ENCODE measurements at places on chromosomes 6 and 20. TPM values are rescaled to one million over a fixed set of nuclear protein-coding genes. Genes with fewer than 3 reads are reported as not detected.

The CDH26 gene
- not detected for total RNA-seq

The MUC22 gene
- not detected for total RNA-seq

DNA sequence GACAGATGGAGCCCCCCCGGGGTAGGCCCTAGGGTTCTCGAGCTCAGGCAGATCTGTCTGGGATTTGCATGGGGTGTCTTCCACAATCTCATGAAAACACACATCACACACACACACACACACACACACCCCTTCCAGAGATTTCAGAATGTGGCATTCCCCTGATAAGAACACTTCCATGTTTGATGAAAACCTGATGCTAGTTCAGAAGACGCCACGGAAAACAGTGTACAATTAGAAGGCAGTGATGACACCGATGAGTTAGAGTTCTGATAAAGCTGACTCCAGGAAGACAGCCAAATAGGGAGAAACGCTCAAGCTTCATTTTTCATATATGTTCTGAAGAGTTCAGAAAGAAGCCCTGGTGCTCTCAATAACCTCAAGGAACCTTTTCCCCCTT, 438.7 kb upstream of the JARID2 start:
- DNase-seq: no peak

The GNAS-AS1 gene
- not detected for total RNA-seq

The CDS2 gene
- total RNA-seq: 26.9 TPM

DNA sequence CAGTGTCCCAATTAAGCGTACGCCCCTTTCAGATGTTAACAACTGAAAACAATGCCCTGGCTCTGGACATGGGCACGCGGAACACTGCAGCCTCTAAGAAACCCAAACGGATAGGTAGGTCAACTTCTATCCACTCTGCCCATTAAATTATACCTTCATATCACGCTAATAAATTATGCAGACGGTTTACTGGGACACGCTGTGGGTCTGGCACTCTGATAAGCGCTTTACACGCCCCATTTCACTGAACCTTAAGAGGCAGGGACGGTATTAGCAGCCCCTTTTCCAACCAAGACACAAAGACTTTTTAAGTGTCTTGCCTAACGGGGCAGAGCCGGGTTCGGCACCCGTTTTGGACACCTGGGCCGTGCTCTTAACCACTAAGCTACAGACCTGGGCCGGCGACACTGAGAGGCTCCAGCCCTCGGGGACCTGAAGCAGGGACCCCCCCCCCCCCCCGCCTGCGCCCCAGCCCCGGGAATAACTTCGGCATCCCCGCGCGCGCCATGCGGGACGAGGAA, 744 bp downstream of the STAU1 start:
- peak; percentile 23 for DNase-seq

DNA sequence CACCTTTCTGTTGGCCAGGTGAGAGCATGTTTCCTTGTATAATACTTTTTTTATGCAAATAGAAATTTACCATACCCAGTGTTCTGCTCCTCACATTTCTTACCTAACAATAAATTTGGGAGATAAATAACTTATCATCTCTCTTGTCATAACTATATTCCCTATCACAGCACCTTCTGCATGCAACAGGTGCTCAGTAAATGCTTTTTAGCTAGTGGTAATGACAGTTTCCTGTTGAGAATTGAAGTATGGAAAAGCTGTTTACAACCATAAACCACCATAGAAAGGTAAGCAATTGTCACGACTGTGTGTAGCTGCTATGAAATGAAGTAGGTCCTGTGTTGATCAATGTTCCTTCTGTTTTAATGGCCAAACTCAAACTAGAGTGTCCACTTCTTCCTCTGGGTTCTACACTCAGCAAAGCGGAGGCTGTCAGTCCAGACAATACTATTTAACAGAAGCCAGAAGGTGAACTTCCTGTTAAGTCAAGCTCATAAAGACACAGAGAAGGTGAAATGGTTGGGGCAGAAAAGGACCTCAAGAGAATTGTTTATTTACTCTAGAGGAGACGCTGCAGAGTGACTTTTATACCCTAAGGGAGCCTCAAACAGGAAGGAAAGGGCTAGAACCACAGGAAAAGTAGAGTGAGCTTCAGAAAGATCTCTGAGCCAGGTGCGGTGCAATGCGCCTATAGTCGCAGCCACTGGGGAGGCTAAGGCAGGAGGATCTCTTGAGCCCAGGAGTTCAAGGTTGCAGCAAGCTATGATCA, 84.0 kb upstream of the SLC22A16 start:
- DNase-seq: no peak

DNA sequence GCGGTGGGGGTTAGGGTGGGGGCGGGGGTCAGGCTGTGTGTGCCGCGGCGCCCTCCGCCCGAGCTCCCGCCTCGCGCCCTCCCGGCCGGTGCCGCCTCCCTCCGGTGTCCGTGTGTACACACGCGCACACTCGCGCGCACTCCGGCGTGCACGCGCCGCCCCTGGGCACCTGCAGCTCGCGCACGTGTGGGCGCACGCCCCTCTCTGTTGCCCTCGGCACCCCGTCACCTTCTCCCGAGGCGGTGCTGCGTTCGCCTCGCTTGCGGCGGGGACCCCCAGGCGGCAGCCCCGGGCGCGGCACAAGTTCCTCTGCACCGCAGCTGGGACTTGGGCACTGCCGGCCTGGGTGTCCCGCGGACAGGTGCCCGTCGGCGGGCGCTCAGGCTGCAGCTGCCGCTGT, 525 bp downstream of the MACROD2 start:
- peak; percentile 59 for DNase-seq

GRCh38 chr6:24307881-24308280, 50.0 kb downstream of the DCDC2 start:
- DNase-seq: no peak

The RIPPLY2 gene
- total RNA-seq: not detected

- DNase-seq: no peak
Measured at GRCh38 chr6:166496460-166496859, 90.0 kb downstream of the RAMACL start.

GRCh38 chr20:35306931-35307517, 14.8 kb upstream of the FAM83C start:
- peak; percentile 64 for DNase-seq

GRCh38 chr6:101393829-101394251, 332 bp downstream of the GRIK2 start:
- no peak for DNase-seq

The RNF5 gene
- total RNA-seq: 139 TPM

The ANKRD66 gene
- total RNA-seq: not detected

The HDGFL1 gene
- total RNA-seq: not detected

The MMP24 gene
- 0.40 TPM for total RNA-seq

The RUNX2 gene
- total RNA-seq: 8.1 TPM

GRCh38 chr6:112320561-112321318, 26.4 kb upstream of the RFPL4B start:
- DNase-seq: no peak

DNA sequence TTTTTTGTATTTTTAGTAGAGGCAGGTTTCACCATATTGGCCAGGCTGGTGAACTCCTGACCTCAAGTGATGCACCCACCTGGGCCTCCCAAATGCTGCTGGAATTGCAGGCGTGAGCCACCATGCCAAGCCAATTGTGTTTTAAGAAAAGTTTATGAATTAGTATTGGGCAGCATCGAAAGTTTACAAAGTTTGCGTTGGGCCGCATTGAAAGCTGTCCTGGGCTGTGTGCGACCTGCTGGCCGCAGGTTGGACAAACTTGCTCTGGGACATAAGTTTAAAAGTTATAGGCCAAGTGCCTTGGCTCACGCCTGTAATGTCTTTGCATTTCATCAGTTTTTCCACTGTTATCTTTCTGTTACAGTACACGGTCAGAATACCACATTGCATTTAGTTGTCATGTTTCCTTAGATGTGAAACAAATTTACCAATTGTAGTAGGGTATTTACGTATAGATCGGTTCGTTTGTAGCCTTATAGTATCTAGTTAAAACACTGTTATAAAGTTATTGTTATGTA, 39.5 kb downstream of the ASXL1 start:
- DNase-seq: no peak

GRCh38 chr20:25339608-25340007, 51.0 kb downstream of the ABHD12 start:
- DNase-seq: peak; percentile 41

DNA sequence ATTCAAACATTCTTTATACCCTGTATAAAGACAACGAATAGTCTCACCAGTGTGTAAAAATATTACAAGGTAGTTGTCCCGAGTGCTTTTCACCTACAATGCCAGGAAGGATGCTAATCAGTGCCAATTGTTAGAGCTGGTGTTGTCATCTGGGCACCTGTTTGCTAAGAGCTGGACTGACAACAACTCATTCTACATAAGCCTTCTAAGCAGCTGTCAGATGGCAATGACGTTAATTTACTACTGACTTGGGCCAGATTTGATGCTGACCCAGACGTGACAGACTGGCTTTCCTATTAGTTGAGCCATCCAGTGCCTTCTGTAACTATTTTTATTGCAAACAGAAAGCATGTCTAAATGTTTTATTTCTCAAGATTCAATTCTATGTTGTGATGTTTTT, 355.2 kb downstream of the ADGRB3 start:
- DNase-seq: no peak

DNA sequence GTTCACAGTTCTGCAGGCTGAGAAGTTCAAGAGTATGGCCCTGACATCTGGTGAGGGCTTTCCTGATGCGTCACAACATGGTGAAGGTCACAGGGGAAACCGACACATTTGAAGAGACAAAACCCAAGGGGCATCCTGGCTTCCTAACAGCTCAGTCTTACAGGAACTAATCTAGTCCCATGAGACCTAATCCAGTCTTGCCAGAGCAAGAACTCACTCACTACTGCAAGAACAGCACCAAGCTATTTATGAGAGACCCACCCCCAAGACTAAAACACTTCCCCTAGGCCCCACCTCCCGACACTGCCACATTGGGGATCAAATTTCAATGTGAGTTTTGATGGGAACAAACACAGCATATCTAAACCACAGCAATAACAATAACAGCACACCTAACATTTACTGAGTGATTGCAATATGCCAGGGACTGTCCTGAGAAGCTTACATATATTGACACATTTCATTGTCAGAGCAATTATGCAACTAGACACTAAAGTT, 46.6 kb downstream of the TPBG start:
- DNase-seq: no peak

- no peak for DNase-seq
Measured at GRCh38 chr20:9235518-9235917, 166.6 kb downstream of the PLCB4 start.

The HTR1B gene
- not detected for total RNA-seq

The EYS gene
- total RNA-seq: not detected

The MOG gene
- total RNA-seq: not detected

Data from transverse colon (tissue), 4 donors.